ENCODE measurements at places on chromosomes 3 and 15.

DNA sequence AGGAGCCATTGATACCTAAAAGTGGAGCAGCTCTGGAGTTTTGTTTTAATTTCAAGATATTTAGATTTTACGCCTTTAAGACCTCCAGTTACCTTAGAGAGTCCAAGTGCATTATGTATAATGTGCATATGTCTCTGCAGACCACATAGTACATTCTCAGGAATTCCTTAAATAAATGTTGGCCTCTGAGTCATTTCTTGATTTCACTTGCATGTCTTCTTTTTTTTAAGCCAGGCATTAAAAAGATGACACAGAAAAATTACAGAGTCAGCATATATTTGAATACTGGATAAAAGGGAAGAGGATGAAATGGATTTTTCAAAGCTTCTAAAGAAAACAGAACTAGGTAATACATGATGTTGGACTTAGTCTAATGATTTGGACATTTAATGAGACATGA is 125.2 kb downstream of the TMCO5A start:
- DNase-seq: no peak

- no peak for DNase-seq
These were observed 10.7 kb downstream of the VPS8 start for GRCh38 chr3:184822654-184823053.

DNA sequence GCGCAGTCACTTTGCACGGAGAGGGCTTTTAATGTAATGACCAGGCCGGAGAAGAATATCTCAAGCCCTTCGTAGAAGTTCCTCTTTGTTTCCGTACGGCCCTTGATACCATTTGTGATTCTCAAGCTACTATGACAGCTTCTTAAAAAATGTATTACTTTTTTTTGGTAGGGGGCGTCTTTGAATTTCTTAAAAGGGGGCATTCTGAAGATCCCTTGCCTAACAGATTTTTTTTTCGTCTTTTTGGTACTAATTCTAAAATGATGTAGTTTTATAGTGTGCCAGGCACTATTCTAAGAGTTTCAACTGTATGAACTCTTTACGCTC is 614.0 kb downstream of the MCTP2 start:
- no peak for DNase-seq

- no peak for DNase-seq
These were observed 597 bp downstream of the P2RY12 start for GRCh38 chr3:151383956-151384355.

GRCh38 chr3:107845380-107846278 is 245.2 kb downstream of the CD47 start:
- no peak for DNase-seq

DNA sequence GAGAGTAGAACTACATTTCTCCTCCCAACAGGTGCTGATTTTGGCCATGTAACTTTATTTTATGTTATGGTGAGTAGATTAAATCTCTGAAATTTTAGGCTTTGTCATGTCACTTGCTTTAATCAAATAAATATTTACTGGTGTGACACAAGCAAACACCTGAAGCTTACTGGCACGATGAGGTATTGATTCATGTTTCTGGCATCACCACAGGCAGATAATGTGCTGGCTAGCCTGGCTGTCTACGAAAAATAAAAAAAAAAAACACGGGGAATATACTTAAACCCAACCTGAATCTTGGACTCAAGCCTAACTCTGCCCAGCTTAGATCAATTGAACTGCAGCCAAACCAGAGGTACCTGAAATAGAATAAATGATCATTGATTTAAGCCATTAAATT is 65.6 kb upstream of the CADM2 start:
- no peak for DNase-seq

Data from WTC11 (cell line).